Stimulated activated CD8-positive, alpha-beta memory T cell treated with anti-CD3 and anti-CD28 coated beads, Interleukin-2, amount 100 ng/mL, for 1 hour (primary cell): ENCODE measurements at places on chromosomes 4 and X.

- no peak for DNase-seq
Measured at GRCh38 chr4:76532805-76533204, 97.8 kb downstream of the SHROOM3 start.

DNA sequence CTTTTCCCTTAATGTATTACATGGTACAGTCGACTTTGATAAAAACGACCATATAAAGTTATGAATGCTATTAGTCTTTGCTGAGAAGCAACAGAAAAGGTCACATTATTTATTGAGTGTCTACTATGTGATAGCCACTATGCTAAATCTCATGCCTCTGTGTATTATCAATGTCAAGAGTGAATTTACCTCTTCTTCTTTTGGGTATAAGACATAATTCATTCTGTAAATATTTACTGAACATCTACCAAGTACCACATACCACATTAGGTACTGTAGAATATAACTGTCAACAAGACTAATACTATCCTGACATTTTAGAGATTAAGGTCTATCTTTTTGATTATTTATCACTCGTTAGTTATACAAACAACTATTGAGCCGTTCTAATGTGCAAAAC, 268.7 kb upstream of the FTHL17 start:
- no peak for DNase-seq

GRCh38 chr4:111405989-111406388, 739.3 kb upstream of the FAM241A start:
- DNase-seq, result no peak

DNA sequence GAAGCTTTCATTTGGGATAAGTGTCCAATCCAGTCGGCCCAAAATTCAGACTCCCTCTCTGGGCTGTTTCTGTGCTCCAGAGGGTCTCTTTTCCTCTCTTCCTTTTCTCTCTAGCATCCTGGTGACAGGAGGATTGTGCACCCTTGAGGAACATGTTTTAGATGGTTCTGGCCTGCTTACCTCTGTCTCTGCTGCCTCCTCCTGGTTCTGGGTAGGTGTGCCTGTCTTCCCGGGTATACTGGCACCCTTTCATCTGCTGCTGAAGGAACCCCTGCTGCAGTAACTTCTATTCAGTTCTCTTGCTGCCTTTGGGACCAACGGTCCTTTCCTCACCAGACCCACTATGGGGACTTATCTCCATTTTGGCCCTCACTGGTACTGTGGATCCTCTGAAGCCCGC, 53.2 kb downstream of the HMGB2 start:
- no peak for DNase-seq

DNA sequence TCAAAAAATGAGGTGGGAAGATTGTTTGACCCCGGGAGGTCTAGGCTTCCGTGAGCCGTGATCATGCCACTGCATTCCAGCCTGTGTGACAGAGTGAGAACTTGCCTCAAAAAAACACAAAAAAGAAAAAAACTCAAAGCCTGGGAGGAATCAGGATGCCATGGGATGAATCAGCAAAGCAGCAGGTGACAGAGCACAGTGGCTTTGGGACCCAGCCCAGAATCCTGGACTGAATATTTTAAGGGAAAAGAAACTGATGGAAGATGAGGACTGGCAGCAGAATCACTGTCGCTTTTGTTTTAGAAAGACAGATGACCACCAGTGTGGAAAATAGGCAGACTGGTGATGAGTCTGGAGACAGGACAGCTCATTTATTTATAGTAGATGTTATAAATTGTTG, 16.6 kb downstream of the S100G start:
- DNase-seq, result no peak

- DNase-seq, result no peak
Measured at GRCh38 chrX:101605728-101606127, 12.1 kb downstream of the ARMCX6 start.

- DNase-seq, result no peak
Measured at GRCh38 chrX:54978448-54978847, 15.5 kb downstream of the PFKFB1 start.

GRCh38 chr4:188714501-188714900, 575.3 kb downstream of the TRIML1 start:
- DNase-seq, result no peak

GRCh38 chrX:30196322-30196721, 19.0 kb upstream of the MAGEB2 start:
- no peak for DNase-seq

GRCh38 chrX:133699023-133699728, 283.9 kb upstream of the GPC4 start:
- no peak for DNase-seq

GRCh38 chr4:98358630-98359248, 97.6 kb downstream of the RAP1GDS1 start:
- no peak for DNase-seq

DNA sequence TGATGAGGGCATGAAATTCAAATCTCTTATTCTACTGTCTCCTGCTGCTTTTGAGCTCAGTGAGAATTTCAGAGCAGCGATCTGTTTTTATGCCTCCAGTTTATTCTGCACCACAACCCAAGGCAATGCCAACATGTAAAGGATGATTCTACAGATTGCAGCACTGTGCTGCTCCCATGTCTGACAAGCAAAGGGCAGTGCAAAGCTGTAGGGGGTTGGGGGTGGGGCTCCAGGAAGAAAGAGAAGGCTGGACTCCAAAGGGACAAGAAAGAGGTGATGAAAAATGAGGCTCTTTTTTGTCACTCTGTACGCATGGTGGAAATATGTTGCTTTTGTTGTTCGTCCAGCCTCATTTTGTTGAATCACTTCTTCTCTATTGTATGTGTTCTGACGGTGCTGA, 254.6 kb downstream of the STIM2 start:
- no peak for DNase-seq

GRCh38 chr4:38787693-38788092, 4.9 kb upstream of the TLR10 start:
- DNase-seq, result no peak
